Spinal cord (tissue), 10 donors: ENCODE measurements at places on chromosomes 7 and 10.
A peak's percentile ranks its signal among the peaks of the same experiment; 100 is the strongest.

DNA sequence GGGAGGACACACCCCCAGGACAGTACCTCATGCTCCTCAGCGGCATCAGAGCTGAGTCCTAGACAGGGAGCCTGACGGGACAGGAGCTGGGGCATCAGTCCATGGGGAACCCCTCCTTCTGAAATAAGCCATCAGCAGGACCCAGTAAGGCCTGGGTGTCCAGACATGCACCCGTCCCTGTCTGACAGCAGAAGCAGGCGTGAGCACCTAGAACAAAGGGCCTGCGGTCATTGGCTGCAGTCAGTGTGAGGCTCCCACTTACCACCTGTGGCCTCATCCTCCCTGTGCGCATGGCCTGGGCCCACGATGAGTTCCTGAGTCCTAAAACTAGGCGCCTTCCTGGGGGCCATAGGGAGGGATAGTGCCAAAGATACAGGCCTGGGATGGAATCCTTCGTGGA is 484.7 kb downstream of the PTPRN2 start:
- no peak for DNase-seq

DNA sequence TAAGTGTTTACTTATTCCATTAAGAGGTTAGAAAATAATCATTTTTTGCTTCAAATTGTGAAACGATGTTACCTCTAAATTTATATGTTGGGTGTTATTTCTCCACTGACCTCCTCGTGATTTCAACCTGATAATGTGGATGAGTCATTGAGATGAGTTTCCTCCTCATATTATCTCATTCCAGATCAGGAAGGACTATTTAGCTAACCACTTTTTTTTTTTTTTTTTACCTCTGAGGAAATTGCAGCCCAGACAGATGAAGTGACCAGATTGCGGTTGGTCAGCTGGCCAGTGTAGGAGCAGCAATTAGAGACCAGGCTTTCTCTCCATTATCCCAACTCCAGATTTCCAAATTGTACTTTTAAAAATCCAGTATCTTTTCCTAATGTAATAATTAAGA is 248.7 kb downstream of the FZD1 start:
- DNase-seq, result no peak

- no peak for DNase-seq
Measured at GRCh38 chr7:21198921-21199320, 229.0 kb upstream of the SP4 start.

- peak; percentile 96 for DNase-seq
Measured at GRCh38 chr7:69598081-69598486, at the start of gene AUTS2. TSS of gene AUTS2 (plus strand) at chr7:69598475. CDS start at chr7:69599654, 1,179 bp downstream.

- DNase-seq, result no peak
Measured at GRCh38 chr7:158453663-158454062, 134.0 kb downstream of the PTPRN2 start.

DNA sequence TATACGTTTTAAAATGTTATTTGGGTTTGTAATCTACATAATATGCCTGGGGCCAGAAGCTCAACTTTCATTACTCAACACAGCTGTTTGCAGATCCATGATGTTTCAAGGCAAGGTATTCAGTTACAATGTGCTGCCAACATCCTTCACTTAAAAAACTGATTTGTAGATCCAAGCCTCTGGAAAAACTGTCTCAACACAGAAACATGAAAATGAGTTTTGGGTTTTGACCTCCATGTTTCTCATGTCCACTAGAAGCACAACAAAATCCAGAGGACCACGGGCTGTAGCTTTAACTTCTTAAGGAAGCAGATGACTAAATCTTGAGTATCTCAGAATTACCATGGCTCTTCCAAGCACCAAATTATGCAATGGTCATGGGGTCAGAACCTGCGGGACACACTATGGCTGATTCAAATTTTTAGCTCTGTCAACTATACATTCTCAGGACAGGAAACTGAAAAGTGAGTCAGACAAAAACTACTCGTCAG is 247.1 kb upstream of the GRB10 start:
- DNase-seq, result no peak

- DNase-seq, result no peak
Measured at GRCh38 chr10:28937959-28938358, 260.6 kb downstream of the BAMBI start.

GRCh38 chr10:52768001-52768532 is 4.5 kb downstream of the MBL2 start:
- no peak for DNase-seq

- DNase-seq, result peak; percentile 57
Measured at GRCh38 chr10:104254493-104255310, at the start of gene GSTO1. TSS of gene GSTO1 (plus strand) at chr10:104254892. CDS start at chr10:104254929, 37 bp downstream.

DNA sequence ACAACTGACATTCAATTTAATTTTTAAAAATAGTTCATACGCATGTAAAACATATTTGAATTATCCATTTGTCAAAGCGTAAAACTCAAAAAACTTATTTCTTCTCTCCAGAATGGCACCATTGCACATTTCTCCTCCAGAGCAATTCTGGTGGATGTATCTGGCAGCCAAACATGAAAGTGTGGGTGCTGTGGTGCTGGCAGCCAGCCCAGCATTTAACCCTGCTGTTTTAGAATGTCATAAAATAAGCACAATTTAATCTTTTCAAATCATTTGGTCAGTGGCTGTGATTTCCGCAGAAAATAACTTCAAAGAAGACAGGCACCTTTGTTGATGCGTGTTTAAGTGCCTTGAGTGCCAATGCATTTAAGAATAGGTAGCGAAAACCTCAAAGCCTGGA is 302.7 kb upstream of the MEOX2 start:
- no peak for DNase-seq

DNA sequence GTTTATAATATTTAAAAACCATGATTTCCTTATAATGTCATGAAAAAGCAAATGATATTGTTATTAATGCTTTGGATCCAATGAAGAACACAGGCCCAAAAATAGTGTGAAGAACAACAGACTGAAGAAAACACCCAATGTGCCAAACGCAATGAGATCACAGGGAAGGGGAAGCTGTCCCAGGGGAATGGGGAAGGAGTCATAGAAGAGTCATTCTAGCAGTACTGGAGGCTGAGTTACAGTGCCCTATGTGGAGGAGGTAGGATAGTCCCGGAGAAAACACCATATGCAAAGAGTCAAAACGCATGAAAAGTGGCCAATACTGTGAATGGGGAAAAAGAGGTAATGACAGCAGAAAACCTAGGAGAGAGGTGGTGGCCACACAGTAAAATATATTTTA is 50.9 kb downstream of the TPK1 start:
- DNase-seq, result no peak

DNA sequence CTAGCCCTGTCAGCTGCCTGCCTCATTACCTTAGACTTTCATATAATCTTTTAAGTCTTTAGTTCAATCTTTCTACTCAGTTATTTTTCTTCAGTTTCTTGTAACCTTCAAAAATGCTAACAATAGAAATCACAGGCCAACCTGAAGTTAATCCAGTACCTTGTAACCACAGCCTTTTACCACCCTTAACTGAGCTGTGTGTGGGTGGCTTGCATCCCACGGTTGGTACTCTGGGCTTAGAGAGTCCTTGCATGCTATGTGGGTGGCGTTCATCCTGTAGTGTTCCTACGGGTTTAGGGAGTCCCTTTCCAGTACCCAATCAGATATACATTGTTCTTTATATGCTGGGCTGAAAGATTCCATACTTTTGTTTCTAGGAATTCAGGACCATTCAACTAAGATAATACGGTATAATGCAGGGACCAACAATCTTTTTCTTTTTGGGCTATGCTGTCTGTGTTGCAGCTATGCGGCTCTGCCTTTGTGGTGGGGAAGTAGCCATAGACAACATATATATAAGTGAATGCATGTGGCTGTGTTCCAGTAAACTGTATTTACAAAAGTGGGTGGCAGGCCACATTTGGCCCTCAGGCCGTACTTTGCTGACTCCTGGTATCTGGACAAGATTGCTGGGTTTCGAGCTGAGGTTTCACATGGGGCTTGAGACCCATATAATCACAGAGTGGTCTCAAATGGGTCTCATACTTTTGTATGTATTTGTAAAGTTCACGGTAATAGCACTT is 280.8 kb upstream of the LRGUK start:
- DNase-seq, result no peak

DNA sequence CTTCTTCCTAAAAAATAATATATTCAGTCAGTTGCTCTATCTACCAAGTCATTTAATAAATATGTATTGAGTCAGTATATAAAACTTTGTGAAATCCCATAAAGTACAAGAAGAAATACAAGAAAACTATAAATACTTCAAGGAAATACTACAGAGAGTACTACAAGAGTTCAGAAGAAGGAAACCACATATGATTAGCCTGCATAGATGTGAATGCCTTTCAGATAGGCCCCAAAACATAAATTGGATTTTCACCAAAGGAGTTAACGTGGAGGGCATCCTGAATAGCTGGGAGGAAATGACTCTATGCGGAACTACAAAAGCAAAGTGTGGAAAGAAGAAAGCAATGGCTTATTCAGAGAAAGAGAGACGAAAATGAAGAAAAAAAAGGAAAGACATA is 120.1 kb downstream of the LRRN3 start:
- no peak for DNase-seq

DNA sequence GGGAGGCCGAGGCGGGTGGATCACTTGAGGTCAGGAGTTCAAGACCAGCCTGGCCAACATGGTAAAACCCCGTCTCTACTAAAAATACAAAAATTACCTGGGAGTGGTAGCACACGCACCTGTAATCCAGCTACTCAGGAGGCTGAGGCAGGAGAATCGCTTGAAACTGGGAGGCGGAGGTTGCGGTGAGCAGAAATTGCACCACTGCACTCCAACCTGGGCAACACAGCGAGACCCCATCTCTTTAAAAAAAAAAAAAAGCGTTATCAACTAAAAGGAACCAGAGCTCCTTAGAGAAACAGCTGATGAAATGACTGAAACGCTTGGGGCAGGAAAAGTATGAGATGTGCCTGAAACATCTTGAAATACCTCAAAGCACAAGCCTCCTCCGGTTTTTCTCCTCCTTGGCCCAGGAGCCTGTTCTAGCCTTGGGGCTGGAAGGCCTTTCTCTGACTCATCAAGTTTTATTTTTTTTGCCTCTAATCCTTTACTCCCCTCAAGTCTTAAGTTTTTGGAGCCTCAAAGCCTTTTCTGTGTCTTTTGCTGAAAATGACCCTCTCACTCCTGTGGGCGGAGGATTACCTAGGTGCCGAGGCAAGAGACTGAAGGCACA is 2.6 kb upstream of the METTL27 start:
- no peak for DNase-seq

DNA sequence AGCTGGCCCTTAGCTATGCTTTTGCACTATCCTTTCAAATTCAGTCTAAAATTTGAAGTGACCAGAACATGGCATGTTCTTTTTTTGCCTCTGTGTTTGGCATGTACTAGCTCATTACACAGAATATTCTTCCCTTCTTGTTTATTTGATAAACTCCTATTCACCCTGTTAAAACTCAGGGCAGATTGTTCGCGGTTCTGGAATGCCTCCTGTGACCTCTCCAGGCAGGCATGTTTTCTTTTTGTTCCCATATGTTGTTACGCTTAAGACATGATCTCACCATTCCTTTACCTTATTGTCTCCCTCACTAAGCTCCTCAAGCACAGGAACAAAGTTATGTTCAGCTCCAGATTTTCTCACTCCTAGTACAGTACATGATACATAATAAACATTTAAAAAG is 181.7 kb downstream of the CCSER2 start:
- no peak for DNase-seq

GRCh38 chr7:110573862-110574528 is 516.9 kb upstream of the LRRN3 start:
- DNase-seq, result no peak

- no peak for DNase-seq
Measured at GRCh38 chr10:188546-188945, 53.3 kb downstream of the ZMYND11 start.
